ENCODE measurements at places on chromosomes 16 and 17. TPM values are rescaled to one million over a fixed set of nuclear protein-coding genes. Genes with fewer than 3 reads are reported as not detected.

- no peak for DNase-seq
Measured at GRCh38 chr16:31077592-31078396, 3.6 kb downstream of the ZNF646 start.

GRCh38 chr16:61792194-61792909 is 243.9 kb downstream of the CDH8 start:
- no peak for DNase-seq

DNA sequence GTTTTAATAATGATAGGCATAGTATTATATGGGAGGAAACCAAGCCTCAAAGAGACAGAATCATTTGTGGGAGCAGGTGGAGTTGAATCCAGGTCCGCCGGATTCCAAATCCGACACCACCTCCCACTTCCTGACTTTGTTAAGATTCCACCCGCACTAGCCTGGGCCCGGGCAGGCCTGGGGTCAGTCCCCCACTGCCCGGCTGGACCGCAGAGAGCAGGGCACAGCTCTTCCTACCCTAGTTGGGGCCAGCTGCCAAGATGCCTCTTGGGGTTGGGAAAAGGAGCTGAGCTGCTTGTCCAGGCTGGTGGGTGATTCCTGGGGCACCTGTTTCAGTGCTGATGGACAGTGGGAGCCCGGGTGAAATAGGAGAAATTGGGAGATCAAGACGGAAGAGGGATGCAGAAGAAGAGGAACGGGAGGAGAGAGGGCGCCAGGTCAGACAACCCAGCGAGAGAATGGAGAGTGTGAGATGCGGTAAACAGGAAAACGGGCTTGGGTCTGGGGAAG is 53.9 kb downstream of the OR1D5 start:
- no peak for DNase-seq

DNA sequence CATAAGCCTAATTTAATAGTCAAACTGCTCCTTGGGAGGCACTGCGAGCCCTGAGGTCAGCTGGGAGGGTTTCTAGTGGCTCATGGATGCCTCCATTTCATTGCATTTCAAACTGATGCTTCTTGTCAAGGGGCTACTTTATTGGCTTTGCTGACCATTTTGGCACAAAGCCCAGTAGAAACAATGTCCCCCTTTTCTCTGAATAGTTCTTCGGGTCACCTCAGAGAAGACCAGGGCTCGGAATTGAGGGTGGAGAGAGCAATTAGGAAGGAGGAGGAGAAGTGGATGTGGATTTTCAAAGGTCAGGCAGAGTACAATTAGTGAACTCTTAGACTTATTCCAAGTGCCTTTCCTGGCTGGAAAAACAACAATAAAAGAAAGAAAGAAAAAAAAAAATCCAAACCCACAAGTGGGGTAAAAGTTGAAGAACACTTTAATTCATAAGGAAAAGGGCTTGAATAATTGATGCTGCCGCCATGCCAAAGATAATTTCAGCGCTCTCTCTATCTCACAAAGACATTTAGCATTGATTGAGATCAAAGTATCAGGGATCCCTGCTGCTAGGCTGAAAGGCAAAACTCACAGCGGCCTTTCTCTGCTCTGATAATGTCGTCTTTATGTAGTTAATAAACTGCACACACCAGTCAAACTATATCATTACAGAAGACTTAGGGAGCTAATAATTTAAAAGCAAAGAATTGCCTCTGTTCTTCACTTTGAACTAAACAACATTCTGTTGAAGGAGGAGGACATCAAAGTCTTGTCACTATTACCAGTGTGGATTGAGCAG is 122.7 kb downstream of the RGS9 start:
- DNase-seq, result no peak

DNA sequence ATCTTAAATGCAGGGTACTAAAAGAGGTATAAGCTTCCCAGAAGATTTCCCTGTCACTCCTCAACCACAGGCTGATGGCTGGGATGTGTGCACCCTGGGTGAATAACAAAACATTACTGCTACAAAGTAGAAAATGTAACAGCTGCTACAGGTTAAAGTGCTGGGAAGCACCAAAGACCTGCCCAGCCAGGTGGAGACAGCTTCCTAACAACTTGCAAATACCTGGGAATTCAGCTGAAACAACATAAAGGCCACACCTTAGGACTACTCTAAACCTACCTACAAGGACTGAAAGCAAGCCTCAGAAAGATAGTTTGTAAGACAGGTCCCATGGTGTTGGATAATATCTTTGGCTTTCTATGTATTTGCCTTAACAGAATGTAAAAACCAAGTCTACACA is 118.5 kb downstream of the CEP112 start:
- DNase-seq, result no peak

DNA sequence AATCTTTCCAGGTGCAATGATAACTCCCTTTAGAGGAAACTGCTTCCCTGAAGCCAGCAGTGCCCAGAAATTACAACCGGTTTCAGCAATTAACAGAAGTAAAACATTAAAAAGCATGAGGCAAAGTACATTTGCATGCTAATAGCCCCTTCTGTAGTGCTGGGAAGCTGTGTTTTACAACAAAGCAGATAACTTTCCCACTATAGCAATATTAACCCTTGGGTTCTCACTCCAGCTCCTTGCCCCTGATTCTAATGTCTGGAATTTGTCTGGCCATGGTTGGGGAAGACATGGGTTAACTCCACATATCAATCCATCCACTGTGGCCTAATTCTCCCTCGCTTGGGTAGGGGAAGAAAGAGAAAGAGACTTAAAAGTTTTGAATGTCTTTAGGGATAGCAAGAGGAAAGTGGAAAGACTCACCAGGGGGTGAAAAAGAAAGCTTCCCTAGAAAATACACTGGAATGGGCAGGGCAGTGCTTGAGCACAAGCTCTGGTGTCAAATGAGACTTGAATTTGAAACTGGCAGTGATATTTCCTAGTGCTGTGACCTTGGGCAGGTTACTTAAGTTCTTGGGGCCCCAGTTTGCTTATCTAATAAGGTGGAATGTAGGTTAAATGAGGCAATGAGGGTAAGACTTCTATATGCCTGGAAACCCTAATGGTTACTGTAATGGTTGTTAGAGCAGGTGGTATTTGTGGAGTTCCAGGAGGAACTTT is 102.0 kb downstream of the SOX9 start:
- no peak for DNase-seq

- no peak for DNase-seq
Measured at GRCh38 chr16:23040246-23040645, 109.0 kb downstream of the USP31 start.

- no peak for DNase-seq
Measured at GRCh38 chr16:85673529-85674417, 15.0 kb downstream of the GINS2 start.

DNA sequence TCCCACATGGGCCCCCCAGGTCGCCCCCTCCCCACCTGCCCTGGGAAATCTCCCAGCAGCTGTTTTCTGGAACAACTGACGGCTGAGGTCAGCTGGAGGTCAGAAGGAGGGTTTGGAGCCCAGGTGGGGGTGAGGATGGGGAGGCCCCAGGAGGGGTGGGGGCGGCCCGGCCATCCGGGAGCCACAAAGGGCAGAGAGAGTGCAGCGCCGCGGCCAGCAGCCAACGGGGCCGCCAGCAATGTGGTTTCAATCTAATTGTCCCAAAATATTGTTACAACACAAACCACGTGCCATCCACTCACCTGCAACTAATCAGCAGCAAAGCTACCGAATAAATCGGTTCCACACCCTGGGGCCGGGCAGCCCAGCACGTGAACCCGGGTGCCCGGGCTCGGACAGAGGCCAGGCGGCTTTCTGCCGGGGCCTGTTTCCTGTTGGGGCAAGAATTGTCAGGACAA is 28.3 kb upstream of the SLC38A10 start:
- DNase-seq, result no peak

Gene FOXF1
- not detected for total RNA-seq

Gene CD300LB
- total RNA-seq, result 0.23 TPM

Gene KRT32
- total RNA-seq, result not detected

Gene HSD17B1
- 0.67 TPM for total RNA-seq

Gene SOX9
- total RNA-seq, result 18.2 TPM

Gene LGALS9B
- total RNA-seq, result 0.85 TPM

Gene C17orf107
- total RNA-seq, result 0.16 TPM

Measured in GM12878 (cell line).